ENCODE measurements at places on chromosomes 2 and 18.

DNA sequence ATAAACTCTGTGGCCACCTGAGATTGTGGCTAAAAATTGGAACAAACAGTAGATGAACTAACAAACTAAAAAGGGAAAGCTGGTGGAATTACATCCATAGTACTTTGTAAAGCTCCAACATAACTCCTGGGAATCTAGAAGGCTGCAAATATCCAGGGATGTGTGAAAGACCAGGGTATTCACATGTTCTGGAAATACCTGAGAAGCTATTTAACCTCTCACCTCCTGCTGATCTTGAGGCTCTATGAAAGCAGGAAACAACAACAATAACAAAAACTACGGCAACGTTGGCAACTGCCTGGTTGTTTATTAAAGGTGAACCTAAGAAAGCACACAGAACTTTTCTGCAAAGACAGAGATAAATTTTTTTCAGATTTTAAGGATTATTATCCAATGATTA is 171.3 kb downstream of the CCDC178 start:
- no peak for DNase-seq

- no peak for DNase-seq
Measured at GRCh38 chr2:140814141-140814540, 1316.7 kb downstream of the LRP1B start.

GRCh38 chr2:168160897-168161296 is 86.5 kb downstream of the STK39 start:
- no peak for DNase-seq

DNA sequence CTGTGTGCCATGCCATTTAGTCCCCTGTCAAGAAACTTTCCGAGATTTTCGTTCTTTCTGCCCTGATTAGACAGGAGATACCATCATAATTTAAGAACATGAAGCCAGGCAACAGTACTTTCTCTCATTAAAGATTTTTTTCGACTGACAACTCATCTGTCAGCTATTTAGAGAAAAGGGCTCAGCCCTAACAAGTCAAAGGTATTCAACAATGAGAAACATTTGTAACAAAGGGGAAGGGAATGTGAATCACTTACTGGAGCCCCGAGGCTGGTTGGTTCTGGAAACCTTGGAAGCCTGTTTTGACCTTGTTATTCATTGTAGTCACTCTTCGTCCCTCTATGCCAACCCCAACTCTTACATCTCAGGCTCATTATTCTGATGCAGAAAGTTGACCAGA is 199.4 kb downstream of the SPP2 start:
- DNase-seq: no peak

- no peak for DNase-seq
Measured at GRCh38 chr2:189254268-189254883, 74.8 kb upstream of the COL5A2 start.

DNA sequence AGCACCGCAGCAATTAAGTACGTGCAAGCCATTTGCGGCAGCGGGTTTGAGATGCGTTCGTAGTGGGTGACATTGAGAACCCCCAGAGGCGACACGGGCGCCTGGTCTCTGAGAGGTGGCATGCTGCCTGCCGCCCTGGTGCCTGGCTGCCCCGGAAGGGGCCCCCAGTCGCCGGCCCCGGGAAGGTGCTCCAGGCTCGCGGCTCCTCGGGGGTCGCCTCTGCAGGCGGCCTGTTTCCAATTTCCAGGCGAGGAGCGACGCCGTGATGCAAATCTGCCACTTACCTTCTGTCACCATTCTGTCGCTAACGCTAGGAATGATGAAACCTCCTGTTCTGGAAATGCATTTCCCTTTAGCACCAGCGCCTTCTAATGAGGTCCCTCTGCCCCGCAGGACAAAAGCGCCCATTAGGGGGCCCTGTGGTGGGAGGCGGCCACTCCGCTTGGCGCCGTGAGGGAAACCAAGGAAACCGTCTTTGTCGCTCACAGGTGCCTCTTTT is 13.0 kb downstream of the KIF5C start:
- DNase-seq: no peak

DNA sequence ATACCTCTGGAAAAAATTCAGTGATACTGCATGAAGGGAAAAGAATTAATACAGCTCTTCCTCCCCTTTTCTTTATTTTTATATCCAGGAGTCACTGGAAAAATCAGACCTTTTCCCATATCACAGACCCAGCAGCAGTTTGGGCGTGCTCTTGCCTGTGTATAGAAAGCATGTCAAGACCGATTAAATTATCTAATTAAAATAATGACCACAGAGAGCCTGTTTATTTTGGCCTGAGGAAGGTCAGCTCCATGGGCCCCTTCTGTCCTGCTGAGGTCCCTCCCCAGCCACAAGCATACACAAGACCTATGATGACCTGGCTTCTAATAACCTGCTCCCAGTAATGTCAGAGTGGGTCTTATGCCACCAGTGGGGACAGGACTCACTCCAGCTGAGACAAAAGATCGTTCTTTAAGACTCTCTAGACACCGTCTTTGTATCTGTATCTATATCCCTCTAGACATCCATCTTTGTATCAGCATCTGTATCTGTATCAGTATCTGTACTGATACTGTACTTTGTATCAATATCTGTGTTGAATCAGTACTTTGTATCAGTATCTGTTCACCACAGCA is 147.8 kb downstream of the VAPA start:
- no peak for DNase-seq

- DNase-seq: no peak
Measured at GRCh38 chr2:68411397-68412126, 46.5 kb downstream of the PLEK start.

DNA sequence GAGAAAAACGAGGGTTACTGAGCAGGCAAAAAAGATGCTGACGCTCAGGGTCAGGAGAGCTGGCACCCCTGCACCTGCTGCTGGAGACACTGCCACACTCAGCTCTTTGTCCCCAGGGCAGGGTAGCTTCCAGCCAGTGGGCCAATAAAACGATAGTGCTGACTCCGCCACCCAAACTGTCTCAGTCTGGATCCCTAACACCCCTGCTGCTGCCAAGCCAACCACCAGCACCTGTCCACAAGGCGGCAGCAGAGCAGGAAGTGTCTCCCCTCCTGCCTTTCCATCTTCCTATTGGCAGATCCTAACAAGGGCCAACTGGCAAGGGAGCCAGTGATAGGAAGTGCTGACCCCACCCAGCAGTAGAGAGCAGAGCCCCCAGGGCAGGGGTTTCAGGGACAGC is 531.5 kb upstream of the SALL3 start:
- DNase-seq: no peak

DNA sequence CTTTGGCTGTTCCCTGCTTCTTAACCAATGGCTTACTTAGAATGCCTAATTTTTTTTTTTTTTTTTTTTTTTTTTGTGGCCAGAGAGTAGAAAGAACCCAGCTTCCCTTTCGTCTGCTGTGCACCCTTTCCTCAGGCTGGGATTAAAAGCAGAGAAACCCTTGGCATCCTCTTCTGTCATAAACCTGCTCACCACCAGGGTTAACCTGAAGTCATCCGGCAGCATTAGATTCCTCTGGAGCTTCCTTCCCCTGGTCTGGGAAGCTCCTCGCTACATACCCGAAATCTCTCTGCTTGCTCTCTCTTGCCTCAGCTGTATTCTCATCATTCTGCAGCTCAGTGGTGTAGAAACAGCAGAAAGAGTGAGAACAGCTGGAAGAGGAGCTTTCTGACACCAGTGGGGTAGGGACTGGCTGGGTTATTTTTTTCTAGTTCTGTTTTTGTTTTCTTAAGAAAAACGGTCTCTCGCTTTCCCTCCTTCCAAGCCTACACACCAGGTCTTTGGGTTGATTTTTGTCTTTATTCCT is 339.0 kb upstream of the MEIS1 start:
- no peak for DNase-seq

DNA sequence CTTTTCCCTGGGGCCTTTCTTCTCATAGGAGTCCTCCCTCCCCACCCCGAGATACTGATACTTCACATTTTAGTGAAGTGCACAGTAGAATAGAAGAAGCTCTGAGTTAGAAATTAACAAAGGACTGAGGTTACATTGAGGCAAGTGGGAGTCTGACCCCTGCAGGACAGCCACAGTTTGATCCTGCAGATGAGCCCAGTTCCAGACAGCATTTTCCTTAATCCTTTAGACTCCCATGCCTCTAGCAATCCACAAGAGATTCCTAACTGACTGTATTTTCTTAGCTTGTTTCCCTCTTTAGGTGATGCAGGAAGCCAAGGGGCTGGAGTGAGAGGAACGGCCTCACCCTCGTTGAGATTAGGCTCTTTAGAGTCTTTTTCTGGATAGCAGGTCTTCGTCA is 204.0 kb downstream of the CYRIA start:
- DNase-seq: no peak

GRCh38 chr18:21914739-21915319 is 174.2 kb downstream of the MIB1 start:
- no peak for DNase-seq

DNA sequence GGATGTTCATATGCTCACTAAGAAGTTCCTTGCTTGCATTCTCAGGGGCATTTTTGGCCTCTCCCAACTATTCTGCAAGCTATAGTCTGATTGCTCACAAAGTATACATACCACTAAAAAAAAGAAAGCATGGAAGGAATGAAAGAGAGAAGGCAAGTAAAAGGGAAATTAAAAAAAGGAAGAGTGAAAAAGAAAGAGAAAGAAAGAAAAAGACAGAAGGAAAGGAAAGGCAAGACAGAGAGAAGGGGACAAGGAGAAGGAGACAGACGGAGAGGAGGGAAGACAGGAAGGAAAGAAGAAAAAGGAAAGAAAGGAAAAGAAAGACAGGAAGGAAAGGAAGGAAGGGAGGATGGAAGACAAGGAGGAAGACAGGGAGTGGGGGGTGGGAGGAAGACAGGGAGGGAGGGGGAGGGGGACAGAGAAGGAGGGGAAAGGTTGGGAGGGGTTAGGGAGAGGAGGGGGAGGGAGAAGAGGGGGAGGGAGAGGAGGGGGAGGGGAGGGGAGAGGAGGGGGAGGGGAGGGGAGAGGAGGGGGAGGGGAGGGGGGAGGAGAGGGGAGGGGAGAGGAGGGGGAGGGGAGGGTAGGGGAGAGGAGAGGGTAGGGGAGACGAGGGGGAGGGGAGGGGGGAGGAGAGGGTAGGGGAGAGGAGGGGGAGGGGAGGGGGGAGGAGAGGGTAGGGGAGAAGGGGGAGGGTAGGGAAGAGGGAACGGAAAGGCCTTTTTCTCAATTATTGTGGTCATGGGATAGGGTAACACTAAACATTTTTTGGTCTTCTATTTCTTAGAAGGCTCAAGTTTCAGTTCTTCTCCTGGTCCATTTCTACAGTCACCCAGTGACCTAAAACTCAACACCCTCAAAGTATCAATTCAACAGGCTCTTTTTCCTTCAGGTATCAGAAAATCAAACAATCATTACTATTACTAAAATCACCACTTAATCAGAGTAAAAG is 50.7 kb downstream of the CERKL start:
- no peak for DNase-seq
